ENCODE measurements at places on chromosomes 11 and 22. TPM values are rescaled to one million over a fixed set of nuclear protein-coding genes. Genes with fewer than 3 reads are reported as not detected.

TIMP3 gene
- total RNA-seq = 898 TPM

CTSW gene
- total RNA-seq = 1.4 TPM

ASPHD2 gene
- total RNA-seq = 1.1 TPM

SYT8 gene
- not detected for total RNA-seq

MS4A7 gene
- 23.1 TPM for total RNA-seq

KCNQ1 gene
- total RNA-seq = 2.1 TPM

RIMBP3B gene
- not detected for total RNA-seq

C22orf42 gene
- total RNA-seq = 0.26 TPM

OR52E8 gene
- not detected for total RNA-seq

TSPAN32 gene
- not detected for total RNA-seq

TIGD3 gene
- total RNA-seq = 0.19 TPM

TENM4 gene
- 4.1 TPM for total RNA-seq

- H3K27me3 ChIP-seq = no peaks in the 10 kb centered on the region
- H3K36me3 ChIP-seq = no peaks in the 10 kb centered on the region
- H3K4me1 ChIP-seq = no peaks in the 10 kb centered on the region
Measured at GRCh38 chr11:9656864-9657263, 7.0 kb upstream of the SWAP70 start.

- DNase-seq = no peak
- no peaks in the 10 kb centered on the region for H3K27me3 ChIP-seq
- peaks cover 37% of the 10 kb centered on the region for H3K36me3 ChIP-seq
- H3K4me3 ChIP-seq = peak overlapping the region; percentile 4
- H3K27ac ChIP-seq = peak overlapping the region; percentile 94
Measured at GRCh38 chr11:117221775-117222517, 9.9 kb downstream of the PCSK7 start.

DNA sequence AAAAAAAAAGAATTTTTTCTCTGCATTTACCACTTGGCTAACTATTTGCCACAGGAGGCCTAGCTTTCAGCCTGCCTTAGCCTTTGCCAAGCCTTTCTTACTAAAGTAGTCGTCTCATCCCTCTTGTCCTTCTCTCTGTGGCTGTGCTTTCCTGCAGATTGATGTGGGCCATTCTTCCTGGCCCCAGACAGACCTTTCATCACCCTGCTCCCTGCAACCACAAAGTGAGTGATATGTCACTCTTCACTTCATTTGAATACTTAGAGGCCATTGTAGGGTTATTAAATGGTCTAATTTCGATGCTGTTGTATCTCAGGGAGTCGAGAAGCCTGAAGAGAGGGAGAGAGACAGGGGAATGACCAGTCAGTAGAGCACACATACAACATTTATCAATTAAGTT is 37.6 kb downstream of the ART5 start:
- H3K27me3 ChIP-seq = no peaks in the 10 kb centered on the region
- DNase-seq = no peak
- no peak overlapping the region for H3K4me3 ChIP-seq
- no peaks in the 10 kb centered on the region for H3K4me1 ChIP-seq
- no peaks in the 10 kb centered on the region for H3K36me3 ChIP-seq
- no peak overlapping the region for H3K27ac ChIP-seq

- DNase-seq = no peak
- no peak overlapping the region for H3K4me3 ChIP-seq
- H3K36me3 ChIP-seq = no peaks in the 10 kb centered on the region
- H3K4me1 ChIP-seq = peaks cover 99% of the 10 kb centered on the region
- no peaks in the 10 kb centered on the region for H3K27me3 ChIP-seq
Measured at GRCh38 chr22:23219822-23220484, 39.6 kb downstream of the BCR start.

GRCh38 chr22:41636467-41636866 is 15.4 kb downstream of the XRCC6 start:
- H3K4me1 ChIP-seq = no peaks in the 10 kb centered on the region
- H3K27me3 ChIP-seq = no peaks in the 10 kb centered on the region
- no peak overlapping the region for H3K27ac ChIP-seq
- H3K36me3 ChIP-seq = peaks cover 99% of the 10 kb centered on the region
- no peak overlapping the region for H3K4me3 ChIP-seq

DNA sequence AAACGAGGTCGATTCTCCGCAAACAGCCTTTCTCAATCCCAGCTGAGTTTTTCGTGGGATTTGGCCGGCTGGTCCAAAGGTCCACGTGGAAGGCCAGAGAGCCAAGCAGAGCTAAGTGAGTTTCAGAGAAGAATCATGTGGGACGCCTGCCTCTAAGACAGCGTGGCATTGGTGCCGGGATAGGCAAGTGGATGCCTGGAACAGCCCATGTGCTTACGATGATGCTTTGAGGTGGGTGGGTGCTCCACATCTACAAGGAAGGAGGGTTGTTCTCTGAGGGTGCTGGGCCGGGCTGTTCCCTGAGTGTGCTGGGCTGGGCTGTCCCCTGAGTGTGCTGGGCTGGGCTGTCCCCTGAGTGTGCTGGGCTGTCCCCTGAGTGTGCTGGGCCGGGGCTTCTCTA is 41.4 kb downstream of the MUC2 start:
- no peaks in the 10 kb centered on the region for H3K36me3 ChIP-seq
- no peaks in the 10 kb centered on the region for H3K27me3 ChIP-seq
- H3K4me3 ChIP-seq = no peak overlapping the region
- H3K4me1 ChIP-seq = no peaks in the 10 kb centered on the region

- H3K36me3 ChIP-seq = no peaks in the 10 kb centered on the region
- H3K4me1 ChIP-seq = peaks cover 11% of the 10 kb centered on the region
- no peak overlapping the region for H3K27ac ChIP-seq
- no peak for DNase-seq
- no peak overlapping the region for H3K4me3 ChIP-seq
Measured at GRCh38 chr11:2911785-2912391, 17.3 kb downstream of the PHLDA2 start.

GRCh38 chr11:128172046-128172878 is 415.1 kb downstream of the ETS1 start:
- peaks cover 6% of the 10 kb centered on the region for H3K4me1 ChIP-seq
- no peak overlapping the region for H3K27ac ChIP-seq
- H3K4me3 ChIP-seq = no peak overlapping the region
- DNase-seq = peak; percentile 94

GRCh38 chr22:19019029-19019678 is 83.1 kb upstream of the PRODH start:
- H3K4me3 ChIP-seq = no peak overlapping the region
- H3K27ac ChIP-seq = no peak overlapping the region

- peaks cover 24% of the 10 kb centered on the region for H3K36me3 ChIP-seq
- no peak overlapping the region for H3K4me3 ChIP-seq
- no peak for DNase-seq
- peaks cover 29% of the 10 kb centered on the region for H3K4me1 ChIP-seq
Measured at GRCh38 chr11:2134022-2135010, 4.9 kb downstream of the IGF2 start.

- peak overlapping the region; percentile 68 for H3K27ac ChIP-seq
- no peak for DNase-seq
- H3K27me3 ChIP-seq = no peaks in the 10 kb centered on the region
- H3K36me3 ChIP-seq = no peaks in the 10 kb centered on the region
- peaks cover 57% of the 10 kb centered on the region for H3K4me1 ChIP-seq
- H3K4me3 ChIP-seq = no peak overlapping the region
Measured at GRCh38 chr11:86482692-86483091, 108.0 kb downstream of the CCDC81 start.

- H3K27me3 ChIP-seq = no peaks in the 10 kb centered on the region
- H3K4me1 ChIP-seq = no peaks in the 10 kb centered on the region
- no peak overlapping the region for H3K27ac ChIP-seq
- no peak for DNase-seq
- H3K36me3 ChIP-seq = no peaks in the 10 kb centered on the region
Measured at GRCh38 chr11:19101796-19102520, 15.0 kb upstream of the ZDHHC13 start.

- H3K4me1 ChIP-seq = peaks cover 42% of the 10 kb centered on the region
- no peak overlapping the region for H3K27ac ChIP-seq
- no peak for DNase-seq
- H3K27me3 ChIP-seq = no peaks in the 10 kb centered on the region
- H3K36me3 ChIP-seq = no peaks in the 10 kb centered on the region
- no peak overlapping the region for H3K4me3 ChIP-seq
Measured at GRCh38 chr11:112790286-112790685, 170.9 kb upstream of the NCAM1 start.
